ENCODE measurements at places on chromosomes 2 and 18. TPM values are rescaled to one million over a fixed set of nuclear protein-coding genes. Genes with fewer than 3 reads are reported as not detected.

DNA sequence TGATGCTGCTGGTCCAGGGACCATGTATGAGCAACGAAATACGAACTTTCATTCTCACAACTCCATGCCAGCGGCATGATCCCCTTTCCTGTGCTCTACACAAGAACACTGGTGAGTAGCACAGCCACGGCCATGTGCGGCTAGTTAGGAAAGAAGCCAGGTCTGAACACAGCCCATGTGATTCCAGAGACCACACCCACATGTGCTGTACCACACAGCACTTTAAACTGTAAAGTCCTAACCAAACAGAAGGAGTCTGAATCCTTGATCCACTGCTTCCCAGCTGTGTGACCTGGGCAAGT lies 33.0 kb upstream of the ACAA2 start:
- no peak for DNase-seq

DNA sequence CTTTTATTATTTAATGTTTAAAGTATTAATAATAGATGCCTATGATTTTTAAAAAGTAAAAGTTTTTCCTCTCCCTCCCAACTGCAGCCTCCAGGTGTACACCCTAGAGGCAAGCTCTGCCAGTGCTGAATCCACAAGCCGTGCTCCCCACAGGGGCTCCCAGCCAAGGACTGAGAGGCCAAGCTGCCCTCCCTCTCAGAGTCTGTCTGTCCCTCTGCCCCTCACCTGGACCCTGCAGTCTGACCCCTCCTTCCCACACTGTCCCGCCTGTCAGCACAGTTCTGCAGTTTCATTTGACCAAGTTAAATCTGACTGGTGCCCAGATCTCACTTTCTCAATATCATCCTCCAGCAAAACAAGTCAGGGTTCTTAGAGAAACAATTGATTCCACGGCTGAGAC lies 14.8 kb upstream of the PROC start:
- peak; percentile 47 for DNase-seq

- no peak for DNase-seq
Observed at GRCh38 chr18:2979129-2979528, 33.8 kb downstream of the LPIN2 start.

- DNase-seq, result no peak
Observed at GRCh38 chr2:58401936-58402335, 160.8 kb upstream of the FANCL start.

- peak; percentile 81 for DNase-seq
Observed at GRCh38 chr2:224802407-224802806, 86.2 kb upstream of the CCDC195 start.

The SATB2 gene
- total RNA-seq, result 2.4 TPM

DNA sequence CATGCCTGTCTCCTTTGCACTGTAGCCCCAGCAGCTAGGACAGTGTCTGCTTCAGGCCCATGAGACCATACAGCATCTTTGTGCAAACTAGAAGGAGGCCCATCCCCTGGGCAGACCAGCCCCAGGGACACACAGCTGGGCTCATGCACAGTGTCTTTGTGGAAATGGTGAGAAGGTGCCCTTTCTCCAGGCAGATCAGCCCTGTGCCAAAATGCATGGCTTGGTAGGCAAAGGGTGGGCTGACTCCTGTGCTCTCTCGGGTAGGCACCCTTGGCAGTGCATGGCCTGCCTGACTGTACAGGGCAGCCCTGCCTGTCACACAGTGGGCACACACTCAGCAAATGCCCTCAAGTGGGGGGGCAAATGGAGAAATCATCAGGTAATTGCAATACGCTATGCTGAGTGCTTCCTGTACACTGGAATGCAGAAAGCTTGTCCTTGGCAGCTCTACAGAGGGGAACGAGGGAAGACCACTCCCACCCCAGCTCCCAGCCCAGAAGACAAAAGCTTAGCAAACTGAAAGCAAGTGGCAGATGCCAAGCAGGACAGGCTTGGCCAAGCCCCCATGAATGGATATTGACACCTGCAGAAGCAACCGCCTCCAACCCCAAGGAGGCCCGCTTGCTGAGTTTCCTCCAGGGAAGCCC lies 21.6 kb downstream of the TNS1 start:
- DNase-seq, result no peak

GRCh38 chr2:240655931-240656886 lies 26.5 kb downstream of the AQP12B start:
- peak; percentile 37 for DNase-seq

The ZNF519 gene
- 12.4 TPM for total RNA-seq

DNA sequence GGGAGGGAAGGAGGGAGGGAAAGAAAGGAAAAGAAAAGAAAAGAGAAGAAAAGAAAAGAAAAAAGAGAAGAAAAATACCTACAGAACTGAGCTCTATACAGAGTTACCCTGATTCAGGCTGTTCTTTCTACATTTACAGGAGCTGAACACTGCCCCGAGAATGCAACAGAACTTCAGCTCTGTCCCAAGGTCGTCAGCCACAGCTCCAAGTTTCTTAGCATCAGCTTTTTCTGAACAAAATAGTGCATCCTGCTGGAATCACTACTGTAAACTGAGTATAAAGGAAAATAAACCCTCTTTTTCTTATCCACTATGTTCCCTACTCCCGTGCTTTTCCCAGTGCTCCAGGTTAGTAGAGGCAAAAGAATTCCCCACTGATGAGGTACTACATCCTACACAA lies 4.7 kb upstream of the PPP4R1 start:
- DNase-seq, result no peak

DNA sequence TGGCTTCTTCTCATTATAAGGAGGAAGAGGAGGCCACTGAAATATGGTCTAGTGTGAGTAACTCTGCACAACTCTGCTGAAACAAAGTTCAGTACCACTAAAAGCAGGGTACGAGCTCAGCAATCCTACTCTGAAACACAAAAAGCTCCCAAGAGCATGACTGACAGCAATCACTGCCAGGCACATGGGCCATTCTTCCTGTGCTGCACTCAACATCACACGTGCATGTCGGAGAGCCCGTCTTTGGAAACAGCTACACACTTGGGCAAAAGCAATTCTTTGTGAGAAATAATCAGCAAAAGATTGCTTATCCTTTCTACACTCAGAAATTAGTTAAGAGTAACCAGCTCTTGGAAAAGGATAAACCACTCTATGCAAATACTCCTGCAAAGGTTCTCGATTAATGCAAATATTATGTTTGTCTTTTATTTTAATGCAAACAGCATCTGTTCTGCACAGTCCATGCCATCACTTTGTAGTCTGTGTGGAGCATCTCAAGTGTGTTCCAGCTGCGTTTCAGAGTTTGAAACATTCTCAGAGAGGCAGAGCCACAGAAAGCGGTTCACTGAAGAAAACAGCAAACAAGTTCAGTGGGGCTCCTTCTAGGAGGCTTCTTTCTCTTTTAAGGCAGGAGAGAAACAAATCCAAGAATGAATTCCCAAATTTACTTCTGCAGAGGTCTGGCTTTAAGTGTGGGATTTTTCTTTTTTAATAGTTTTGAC lies 145.0 kb downstream of the HDAC4 start:
- no peak for DNase-seq

- DNase-seq, result no peak
Observed at GRCh38 chr2:208129744-208130711, at the start of gene CRYGC. Gene CRYGC, minus strand, starts transcription at chr2:208129828. Its CDS starts 36 bp downstream, at chr2:208129792.
